ENCODE measurements at places on chromosomes 6 and 20.

- no peak for DNase-seq
Measured at GRCh38 chr20:25173886-25174308, 21.6 kb upstream of the ENTPD6 start.

GRCh38 chr6:160035693-160036330 is 66.9 kb downstream of the IGF2R start:
- DNase-seq: no peak

- peak; percentile 30 for DNase-seq
Measured at GRCh38 chr6:18501663-18502013, 114.5 kb downstream of the RNF144B start.

DNA sequence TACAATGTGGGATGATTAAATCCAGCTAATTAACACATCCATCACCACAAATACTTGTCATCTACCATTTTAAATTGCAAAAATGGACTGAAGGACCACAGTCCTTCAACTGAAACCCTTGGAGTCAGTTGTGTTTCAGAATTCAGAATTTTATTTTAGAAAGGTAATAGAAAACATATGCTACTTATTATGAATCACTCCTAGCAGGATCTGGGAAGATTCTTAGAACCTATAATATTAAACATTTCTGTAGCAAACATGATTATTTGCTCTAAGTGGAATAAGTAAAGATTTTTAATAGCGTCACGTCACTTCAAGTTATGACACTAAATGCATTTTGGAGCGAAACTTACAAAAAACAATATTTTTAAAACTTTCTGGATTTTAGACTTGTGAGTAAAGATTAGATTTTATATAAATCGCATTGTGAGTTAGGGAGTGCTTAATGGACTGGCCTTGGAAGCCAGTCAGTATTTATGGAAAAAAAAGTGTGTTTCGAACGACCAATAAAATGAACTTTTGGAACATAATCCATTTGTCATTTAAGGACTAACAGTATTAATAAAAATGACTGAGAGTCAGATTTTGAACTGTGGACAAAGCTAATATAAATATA is 71.8 kb upstream of the PHACTR2 start:
- no peak for DNase-seq

GRCh38 chr20:50191065-50191543 is 474 bp downstream of the CEBPB start:
- DNase-seq: peak; percentile 60

- no peak for DNase-seq
Measured at GRCh38 chr20:47801079-47801478, 15.8 kb upstream of the SULF2 start.

DNA sequence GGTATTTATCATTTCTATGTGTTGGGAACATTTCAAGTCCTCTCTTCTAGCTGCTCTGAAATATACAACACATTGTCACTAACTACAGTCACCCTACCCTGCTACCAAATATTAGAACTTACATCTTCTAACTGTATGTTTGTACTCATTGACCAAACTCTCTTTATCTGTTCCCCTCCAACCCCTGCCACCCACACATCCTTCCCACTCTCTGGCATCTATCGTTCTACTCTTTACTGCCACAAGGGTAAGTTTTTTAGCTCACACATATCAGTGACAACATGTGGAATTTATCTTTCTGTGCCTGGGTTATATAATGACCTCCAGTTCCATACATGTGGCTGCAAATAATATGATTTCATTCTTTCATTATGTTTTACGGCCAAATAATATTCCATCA is 171.9 kb downstream of the GMDS start:
- DNase-seq: no peak

DNA sequence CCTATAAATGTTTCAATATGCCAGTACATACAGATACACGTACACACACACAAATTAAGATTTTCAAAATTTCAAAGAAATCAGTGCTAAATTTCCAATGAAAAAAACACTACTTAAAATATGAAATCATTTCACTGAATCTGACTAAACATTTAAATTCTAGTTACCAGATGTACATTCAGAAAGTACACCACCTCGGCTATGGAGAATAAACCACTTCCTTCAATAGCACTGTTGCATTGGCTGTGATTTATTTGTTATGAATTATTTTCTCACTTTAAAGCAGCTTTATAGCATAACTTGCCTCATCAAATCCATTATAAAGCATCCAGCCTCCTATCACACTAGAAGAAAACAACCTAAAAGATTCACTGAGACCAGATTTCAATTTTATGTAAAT is 36.6 kb downstream of the HBS1L start:
- no peak for DNase-seq

DNA sequence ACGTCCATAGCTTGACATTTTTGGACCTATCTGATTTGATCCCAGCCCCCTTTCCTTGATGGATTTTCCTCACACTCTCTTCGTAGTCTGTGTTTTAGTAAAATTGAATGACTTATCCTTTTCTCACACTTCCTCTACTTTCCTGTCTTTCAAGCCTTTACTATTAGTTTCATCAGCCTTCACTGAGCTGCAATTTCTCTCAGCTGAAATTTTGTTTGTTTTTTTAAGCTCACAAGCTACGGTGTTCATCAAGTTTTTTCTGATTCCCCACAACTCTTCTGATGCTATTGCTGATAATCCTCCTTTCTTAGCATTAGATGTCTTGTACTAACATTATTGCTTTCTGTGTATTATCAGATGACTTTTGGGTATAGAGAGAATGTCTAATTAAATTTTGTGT is 263.7 kb downstream of the TBX18 start:
- no peak for DNase-seq

- peak; percentile 90 for DNase-seq
Measured at GRCh38 chr20:38165089-38165965, at the start of gene TGM2. TSS of gene TGM2 (minus strand) at chr20:38165270. CDS start at chr20:38165198, 72 bp downstream.

GRCh38 chr20:45341939-45342854 is 6.0 kb downstream of the SDC4 start:
- no peak for DNase-seq

DNA sequence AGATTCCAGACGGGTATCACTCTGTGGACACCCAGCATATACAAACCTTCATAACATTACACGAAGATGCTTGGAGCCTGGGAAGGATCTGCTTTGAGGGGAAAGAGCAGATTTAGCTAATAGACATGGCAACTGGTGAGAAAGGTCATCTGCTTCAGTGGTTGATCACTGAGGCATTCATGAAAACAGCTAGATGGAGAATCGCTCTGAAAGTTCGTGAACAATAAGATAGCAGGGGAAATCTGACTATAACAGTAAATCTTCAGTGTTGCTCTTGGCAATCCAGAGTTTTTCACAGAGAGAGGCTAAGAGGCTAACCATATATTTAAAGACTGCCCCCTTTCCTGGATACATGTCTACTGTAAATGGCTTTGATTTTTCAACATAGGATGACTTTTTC is 245.3 kb downstream of the FARS2 start:
- DNase-seq: no peak

GRCh38 chr6:109715616-109716015 is 24.5 kb downstream of the FIG4 start:
- no peak for DNase-seq

DNA sequence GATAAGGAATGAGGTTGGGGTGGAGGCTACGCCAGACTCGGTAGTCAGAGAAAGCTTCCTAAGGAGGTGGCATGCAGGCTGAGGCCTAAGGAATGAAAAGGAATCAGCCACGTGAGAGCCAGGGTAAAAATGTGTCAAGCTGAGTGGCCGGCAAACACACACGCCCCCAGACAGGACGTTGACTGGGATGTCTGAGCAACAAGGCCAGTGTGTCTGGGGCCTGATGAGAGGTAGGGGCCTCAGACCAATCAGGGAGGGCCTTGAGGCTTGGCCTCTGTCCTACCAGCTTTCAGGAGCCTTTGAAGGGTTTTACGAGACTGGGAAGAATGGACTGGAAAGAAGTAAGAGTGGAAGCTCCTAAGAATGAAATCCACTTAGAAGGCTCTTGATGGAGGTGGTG is 61.0 kb upstream of the PHACTR2 start:
- DNase-seq: no peak

- no peak for DNase-seq
Measured at GRCh38 chr6:157606516-157606915, 216.5 kb upstream of the SNX9 start.

DNA sequence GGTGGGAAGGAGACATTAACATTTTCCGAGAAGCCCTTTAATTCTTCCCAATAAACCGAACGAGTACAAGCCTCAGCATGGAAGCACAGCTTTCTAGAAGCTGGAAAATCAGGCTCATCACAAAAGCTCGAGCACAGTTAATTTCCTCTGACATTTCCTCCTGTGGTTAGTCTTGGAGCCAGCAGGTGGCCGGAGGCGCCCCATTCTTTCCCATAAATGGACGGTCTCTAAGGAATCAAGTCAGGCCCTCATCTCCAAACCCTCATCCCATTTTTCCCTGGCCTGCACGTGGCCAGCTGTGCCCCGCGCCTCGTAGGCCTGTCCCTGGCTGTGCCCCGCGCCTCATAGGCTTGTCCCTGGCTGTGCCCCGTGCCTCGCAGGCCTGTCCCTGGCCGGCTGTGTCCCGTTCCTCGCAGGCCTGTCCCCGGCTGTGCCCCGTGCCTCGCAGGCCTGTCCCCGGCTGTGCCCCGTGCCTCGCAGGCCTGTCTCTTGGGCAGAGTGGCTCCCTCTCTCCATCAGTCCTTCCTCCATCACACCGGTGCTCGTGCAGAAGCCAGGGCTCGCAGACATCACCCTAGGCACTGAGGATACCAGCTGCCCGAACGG is 19.7 kb upstream of the NTSR1 start:
- DNase-seq: no peak

DNA sequence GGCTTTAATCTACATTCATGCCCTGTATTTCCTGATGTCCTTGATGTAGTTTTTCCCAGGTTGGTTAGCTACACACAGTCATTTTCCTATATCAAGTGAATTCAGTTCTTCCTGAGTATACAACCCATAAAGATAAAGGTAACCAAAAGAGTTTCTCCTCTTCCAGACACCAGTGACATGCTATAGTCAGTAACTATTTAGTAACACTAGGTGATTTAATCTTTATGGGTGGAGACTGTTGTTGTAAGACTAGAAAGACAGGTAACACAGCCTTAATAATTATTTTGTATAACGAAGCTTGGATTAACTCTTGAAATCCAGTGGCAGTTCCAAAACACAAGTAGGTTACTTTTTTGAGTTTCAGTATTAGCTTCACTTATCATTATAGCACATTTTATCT is 17.6 kb downstream of the MCUR1 start:
- DNase-seq: no peak

DNA sequence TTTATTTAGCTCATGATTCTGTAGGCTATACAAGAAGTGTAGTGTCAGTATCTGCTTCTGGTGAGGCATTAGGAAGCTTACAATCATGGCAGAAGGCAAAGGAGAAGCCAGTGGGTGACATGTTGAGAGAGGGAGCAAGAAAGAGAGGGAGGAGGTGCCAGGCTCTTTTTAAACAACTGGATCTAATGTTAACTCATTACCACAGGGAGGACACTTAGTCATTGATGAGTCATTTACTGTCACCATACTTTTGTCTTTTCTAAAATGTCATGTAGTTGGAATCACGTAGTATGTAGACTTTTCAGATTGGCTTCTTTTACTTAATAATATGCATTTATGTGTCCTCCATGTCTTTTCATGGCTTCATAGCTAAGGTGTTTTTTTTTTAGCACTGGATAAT is 58.1 kb downstream of the NUS1 start:
- DNase-seq: no peak

DNA sequence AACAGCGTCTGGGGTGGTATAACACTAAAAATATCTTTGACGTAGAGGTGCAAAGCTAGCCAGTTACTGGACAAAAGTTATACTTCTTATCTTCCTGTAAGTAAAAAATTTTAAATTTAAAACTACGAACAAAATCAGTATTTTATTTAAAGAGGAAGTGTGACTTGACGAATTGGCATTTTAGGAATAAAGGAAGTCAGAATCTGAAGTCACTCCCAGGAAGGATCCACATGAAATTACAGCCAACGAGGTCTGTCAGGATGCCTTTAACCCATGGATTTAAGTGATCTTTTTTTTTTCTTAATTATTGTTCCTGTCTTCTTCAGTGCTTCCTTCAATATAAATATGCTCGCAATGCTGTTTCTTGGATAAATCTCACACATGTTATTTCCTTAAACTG is 27.2 kb upstream of the SNX9 start:
- no peak for DNase-seq

- no peak for DNase-seq
Measured at GRCh38 chr6:30985490-30985889, 2.0 kb downstream of the MUC21 start.

DNA sequence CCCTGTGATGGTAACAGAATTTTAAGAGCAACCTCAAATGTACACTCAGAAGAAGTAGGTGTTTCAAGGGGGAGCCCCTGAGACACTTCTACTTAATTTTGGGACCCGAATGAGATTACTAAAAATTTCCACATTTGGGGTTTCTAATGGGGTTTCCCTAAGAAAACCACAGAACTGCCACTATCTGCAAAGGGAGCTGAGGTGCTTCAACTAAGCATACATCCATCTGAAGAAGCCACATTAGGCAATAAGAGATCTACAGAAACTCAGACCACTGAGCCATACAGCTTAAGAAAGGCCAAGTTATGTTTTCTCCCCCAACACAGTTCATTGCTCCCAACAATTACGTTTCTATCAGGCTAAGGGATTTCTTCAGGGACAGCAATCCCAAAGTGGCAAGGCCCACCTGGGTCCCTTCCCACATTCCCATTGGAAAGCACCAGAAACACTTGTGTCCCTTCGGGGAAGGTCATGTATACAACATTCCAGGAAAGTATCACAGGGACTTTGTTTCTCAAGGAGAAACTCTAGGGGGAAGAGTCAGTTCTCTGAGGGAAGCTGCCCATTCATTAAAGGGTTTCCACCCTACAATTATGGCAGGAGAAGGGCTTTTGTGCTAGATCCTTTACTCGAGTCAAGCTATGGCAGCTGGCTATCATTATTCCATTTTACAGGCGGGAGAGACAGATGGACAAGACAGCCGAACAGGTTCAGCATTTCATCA is 5.0 kb downstream of the BCL2L1 start:
- DNase-seq: peak; percentile 79

GRCh38 chr6:56072856-56073255 is 174.5 kb downstream of the COL21A1 start:
- DNase-seq: no peak

DNA sequence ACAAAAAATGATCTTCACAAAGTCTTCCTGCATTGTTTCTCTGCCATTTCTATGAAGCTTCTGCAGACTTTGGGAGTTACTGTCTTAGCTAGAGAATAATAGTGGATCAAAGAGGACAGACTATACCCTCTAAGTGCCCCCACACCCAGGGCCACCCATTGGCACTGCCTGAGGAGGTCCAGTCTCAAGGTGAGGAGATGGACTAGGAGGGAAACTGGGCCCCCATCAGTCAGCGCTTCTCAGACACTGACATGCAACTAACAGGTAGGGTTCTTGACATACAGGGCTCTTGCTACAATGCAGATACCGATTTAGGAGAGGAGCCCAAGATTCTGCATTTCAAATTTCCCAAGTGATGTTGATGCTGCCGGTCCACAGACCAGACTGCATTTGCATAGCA is 24.3 kb downstream of the PCNA start:
- no peak for DNase-seq

DNA sequence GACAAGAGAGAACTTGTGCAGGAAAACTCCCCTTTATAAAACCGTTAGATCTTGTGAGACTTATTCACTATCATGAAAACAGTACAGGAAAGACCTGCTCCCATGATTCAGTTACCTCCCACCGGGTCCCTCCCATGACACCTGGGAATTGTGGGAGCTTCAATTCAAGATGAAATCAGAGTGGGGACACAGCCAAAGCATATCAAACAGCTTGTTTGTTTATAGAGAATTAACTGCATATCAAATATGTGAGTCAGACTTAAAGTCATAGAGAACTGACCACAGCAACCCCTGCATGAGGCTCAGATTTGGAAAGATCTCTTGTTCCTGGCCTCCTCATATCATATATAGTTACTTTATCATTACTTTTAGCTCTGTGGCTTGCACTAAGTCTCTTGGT is 29.1 kb upstream of the HDAC2 start:
- no peak for DNase-seq

Measured in GM13976 (cell line).